Small intestine (tissue), 16 donors: ENCODE measurements at places on chromosomes 7 and 10.
A peak's percentile ranks its signal among the peaks of the same experiment; 100 is the strongest.

DNA sequence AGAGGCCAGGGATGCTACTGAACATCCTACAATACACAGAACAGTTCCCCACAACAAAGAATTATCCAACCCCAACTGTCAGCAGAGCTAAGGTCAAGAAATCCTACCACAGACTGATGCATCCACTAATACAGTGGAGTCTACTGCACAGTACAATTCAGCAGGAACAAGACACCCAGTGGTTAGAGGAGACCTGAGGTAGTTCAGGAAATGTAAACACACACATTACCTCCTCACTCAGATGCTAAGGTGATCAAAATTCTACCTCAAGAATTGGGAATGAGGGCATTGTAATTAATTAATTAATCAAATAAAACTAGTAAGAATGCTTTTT lies 91.4 kb downstream of the ZFAND4 start:
- no peak for DNase-seq

GRCh38 chr7:68146983-68147382 lies 1150.3 kb downstream of the TYW1 start:
- no peak for DNase-seq

DNA sequence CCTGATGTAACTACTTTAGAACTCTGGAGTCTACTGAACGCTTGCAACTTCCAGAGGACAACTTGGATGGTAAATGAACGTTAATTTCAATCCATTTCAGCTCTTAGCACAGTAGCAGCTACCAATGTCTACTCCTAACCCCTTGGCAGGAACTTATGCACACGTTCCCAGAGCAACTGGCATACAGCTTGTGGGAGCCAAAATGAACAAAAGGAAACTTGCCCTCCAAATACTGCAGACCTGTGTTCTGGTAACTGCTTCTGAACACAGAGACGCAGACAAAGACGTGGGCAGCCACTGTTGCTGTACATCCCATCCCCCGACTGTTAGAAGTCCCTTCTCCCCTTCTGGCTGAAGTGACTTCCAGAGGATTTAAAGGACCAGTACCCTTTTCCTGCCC lies 61.3 kb downstream of the XPNPEP1 start:
- no peak for DNase-seq

- DNase-seq, result no peak
Measured at GRCh38 chr10:61390851-61391250, 62.3 kb downstream of the TMEM26 start.

- no peak for DNase-seq
Measured at GRCh38 chr7:9719721-9720120, 1254.0 kb upstream of the PHF14 start.

DNA sequence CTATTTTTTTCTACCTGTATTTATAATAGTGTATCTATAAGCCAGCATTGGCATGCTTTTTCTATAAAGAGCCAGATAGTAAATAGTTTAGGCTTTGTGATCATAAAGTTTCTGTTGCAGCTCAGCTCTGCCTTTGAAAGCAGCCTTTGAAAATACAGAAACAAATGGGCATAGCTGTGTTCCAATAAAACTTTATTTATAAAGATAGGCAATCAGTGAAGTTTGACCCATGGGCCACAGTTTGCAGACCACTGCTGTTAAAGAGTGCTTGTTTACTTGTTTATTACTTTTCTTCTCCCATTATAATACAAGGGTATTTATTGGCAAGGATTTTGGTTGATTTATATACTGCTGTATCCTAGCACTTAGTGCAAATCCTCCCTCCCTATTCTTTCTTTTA lies 72.5 kb downstream of the SRI start:
- no peak for DNase-seq

- DNase-seq, result no peak
Measured at GRCh38 chr7:133851411-133851810, 275.7 kb upstream of the LRGUK start.

- peak; percentile 34 for DNase-seq
Measured at GRCh38 chr10:3780771-3781467, 4.1 kb downstream of the KLF6 start.

DNA sequence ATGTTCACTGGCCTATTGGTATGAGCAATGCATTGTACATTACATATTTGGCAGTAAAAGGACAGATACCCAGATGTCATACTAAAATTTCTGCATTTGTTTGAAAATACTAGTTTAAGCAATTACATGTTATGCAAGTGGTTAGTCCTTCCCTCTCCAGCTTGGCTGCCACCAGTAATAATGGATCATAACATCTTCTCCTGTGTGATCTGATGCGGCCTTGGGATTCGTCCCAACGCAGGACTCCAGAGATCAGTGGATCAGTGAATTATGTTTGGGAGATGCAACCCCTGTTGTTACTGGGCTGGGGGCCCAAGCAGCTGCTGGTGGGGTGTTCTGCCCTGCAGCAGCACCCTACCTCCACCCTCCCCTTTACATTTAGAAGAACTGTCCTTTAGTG lies 11.2 kb upstream of the PDK4 start:
- DNase-seq, result no peak

DNA sequence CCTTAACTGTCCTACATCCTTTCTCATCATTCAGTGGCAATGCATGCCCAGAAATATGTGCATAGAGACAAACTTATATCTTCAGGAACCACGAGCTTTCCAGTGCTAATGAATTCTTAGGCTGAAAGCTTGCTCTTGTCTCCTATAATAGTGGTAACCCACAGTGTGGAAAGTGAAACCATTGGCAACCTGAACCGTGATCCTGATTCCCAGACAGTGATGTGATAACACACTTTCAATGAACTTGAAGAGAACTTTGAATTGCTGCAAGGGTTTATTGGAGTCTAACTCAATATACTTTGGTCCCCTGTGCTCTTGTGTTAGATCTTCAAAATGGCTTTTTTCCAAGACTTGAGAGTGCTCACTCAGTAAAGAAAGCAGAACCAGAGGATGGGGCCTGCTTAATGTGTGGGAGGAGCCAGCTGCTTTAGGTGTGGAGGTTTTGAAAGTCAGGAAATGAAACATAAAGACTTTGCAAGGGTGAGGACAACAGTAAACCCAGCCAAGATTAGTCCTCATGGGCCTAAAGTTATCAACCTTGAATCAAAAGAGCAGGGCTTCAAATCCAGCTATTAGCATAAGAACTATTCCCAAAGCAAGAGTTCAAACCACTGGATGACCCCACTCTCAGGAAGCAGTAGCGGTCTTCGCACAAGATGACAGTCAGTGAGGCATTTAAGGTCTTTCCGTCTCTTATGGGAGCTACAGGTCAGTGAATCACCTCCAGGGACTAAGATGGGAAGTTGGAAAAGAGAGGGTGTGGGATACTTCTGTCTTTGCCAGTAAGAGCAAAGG lies 332.4 kb upstream of the NRP1 start:
- peak; percentile 27 for DNase-seq

DNA sequence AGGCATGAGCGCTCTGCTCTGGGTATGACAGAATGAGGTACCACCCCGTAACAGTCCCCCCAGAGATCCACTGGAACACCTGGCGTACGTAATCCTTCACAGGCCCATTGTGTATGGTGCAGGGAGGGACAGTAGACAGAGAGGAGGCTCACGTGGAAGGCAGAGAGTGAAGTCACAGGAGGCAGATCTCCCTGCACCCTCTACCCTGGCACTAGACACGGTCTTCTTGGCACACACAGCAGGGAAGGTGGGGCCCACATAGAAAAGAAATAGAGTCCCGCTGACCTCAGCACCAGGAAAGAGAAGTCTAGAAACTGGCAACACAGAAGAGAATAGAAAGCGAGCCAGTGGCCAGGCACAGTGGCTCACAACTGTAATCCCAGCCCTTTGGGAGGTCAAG lies 51.9 kb downstream of the SLC29A4 start:
- no peak for DNase-seq

- no peak for DNase-seq
Measured at GRCh38 chr10:77313066-77313750, 324.4 kb downstream of the KCNMA1 start.

- DNase-seq, result no peak
Measured at GRCh38 chr7:151256410-151257045, 8.0 kb upstream of the SMARCD3 start.

DNA sequence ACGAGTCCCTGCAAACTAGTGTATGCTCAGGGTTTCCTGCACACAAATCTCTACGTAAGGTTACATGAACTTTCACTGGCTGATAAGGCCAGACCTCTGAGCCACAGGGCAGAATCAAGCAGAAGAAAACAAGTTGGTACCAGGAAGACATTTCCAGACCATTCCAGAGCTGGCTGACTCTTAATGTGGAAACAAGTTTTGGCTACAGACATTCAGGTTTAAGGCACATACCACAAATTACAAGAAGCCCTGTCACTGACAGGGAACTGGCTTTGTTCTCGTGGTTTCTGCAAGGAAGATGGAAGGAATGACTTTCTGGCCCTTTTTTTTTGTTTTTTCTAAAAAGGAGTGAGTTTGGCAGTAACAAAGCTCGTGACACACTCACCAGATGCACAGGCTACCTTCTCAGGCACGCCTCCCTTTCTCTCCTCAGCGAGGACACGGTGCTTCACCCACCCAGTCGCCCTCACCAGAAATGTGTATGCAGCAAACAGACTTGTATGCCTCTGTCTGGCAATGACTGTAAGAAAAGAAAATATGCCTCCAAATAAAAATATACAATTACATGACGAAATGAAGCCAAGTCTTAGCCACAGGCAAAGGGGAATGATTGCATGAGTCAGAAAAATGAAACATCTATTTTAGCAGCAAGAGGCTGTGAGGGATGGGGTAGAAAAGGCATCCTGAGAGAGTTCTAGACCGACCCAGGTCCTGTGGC lies 22.6 kb downstream of the PLAC9 start:
- DNase-seq, result no peak

GRCh38 chr10:131288648-131289047 lies 22.9 kb downstream of the TCERG1L start:
- no peak for DNase-seq

GRCh38 chr10:129108378-129108777 lies 358.7 kb upstream of the MGMT start:
- DNase-seq, result no peak

DNA sequence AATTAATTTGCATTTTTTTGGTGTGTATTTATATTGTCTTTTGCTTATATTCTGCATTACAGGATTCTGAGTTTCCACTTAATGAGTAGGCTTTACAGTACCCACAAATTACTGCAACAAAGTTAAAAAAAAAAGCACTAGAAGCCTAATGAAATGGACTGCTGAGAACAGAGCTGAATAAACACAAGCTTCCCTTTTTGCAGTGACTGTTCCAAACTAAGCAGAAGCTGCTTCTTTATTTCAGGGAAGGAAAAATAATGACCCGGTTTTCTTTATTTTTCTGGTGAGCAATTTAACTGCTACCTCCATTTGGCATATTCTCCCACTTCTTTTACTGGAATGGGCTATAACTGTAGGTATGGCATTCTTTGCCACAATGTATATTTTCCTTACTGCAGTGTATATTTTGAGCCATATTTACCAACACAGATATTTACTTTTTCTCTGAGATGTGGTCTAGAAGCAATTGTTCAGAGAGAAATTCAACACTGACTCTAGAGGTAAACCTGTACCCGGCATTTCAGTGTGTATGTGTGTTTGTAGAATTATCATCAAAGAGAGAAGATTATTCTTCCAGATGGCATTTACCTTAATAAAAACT lies 56.9 kb downstream of the HDAC9 start:
- no peak for DNase-seq

- no peak for DNase-seq
Measured at GRCh38 chr10:73517166-73517888, 21.5 kb upstream of the PPP3CB start.

DNA sequence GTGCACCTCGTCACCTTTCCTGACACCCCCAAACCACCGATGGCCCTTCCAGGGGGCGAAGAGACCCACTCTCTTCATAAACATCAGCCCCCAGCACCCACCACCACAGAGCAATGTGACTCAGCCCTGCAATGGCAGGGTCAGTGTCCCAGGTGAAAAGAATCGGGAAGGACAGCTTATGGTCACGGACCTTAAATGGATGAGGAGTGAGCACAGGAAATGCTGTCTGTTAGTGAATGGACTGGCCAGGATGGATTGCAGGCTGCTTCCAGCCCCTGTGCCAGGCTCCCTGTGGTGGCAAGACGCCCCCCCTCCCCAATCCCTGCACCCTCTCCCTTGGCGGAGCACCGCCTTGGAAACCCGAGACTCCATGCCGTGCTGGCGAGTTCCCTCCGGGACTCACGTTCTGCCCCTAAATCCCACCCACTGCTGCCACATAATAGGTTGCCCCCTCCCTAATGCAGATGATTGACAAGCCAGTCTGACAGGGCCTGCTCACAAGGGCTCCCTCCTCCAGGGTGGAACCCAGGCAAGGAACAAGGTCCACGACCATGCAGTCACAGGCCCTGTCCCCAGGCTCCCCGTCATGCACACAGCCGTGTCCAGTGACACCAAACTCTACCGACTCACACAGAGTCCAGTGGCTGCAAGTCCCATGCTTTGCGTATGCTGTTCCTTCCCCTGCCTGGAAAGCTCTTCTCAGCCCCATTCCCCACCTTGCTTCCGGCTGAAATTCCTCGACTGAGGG lies 7.3 kb downstream of the ASB13 start:
- peak; percentile 54 for DNase-seq

GRCh38 chr7:149725916-149726315 lies 47.5 kb downstream of the ZNF467 start:
- DNase-seq, result no peak

- no peak for DNase-seq
Measured at GRCh38 chr10:30116041-30116491, 56.7 kb upstream of the JCAD start.

GRCh38 chr7:132412435-132412834 lies 163.8 kb downstream of the PLXNA4 start:
- DNase-seq, result no peak

GRCh38 chr7:45482451-45482850 lies 91.7 kb upstream of the ADCY1 start:
- DNase-seq, result no peak

GRCh38 chr7:2956526-2957368 lies 86.9 kb downstream of the CARD11 start:
- no peak for DNase-seq

GRCh38 chr10:133328358-133329343 lies 8.0 kb downstream of the CALY start:
- DNase-seq, result no peak

DNA sequence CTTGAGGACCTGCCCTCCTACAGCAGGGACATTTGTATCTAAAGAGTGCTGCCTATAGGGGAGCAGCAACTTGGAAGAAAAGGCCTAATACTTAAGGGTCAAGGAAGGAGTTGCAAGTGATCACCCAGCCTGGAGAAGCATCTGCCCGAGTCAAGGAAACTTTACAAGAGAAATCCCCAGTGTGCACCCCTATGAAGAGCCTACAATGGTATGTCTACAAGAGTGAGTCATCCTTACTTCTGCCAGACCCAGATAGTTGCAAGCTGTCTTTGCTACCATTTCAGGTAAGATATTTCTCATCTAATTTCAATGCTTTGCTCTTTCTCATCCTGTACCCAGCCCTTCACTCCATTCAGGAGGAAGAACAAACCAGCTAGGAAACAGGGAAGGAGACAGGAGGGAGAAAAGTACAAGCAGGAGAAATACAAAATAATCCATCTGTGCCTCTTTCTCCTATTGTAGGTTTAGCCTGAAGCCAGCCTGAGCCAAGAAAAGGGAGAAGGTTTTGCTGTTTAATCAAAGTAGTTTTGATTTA lies 34.4 kb upstream of the AGR3 start:
- peak; percentile 41 for DNase-seq

GRCh38 chr7:110772615-110773014 lies 318.3 kb upstream of the LRRN3 start:
- DNase-seq, result no peak

- DNase-seq, result no peak
Measured at GRCh38 chr7:142372727-142373126, 114.9 kb upstream of the PRSS58 start.

- no peak for DNase-seq
Measured at GRCh38 chr10:89389254-89389653, 3.2 kb upstream of the IFIT1 start.

- peak; percentile 40 for DNase-seq
Measured at GRCh38 chr7:136009488-136010079, 32.4 kb upstream of the MTPN start.

GRCh38 chr10:113326160-113327111 lies 226.4 kb upstream of the HABP2 start:
- DNase-seq, result no peak
